Naive thymus-derived CD4-positive, alpha-beta T cell (primary cell): ENCODE measurements at places on chromosomes 6 and 20.

GRCh38 chr6:51292659-51293058 lies 474.0 kb downstream of the TFAP2B start:
- DNase-seq, result no peak

GRCh38 chr20:12434672-12435071 lies 517.0 kb downstream of the BTBD3 start:
- no peak for DNase-seq

DNA sequence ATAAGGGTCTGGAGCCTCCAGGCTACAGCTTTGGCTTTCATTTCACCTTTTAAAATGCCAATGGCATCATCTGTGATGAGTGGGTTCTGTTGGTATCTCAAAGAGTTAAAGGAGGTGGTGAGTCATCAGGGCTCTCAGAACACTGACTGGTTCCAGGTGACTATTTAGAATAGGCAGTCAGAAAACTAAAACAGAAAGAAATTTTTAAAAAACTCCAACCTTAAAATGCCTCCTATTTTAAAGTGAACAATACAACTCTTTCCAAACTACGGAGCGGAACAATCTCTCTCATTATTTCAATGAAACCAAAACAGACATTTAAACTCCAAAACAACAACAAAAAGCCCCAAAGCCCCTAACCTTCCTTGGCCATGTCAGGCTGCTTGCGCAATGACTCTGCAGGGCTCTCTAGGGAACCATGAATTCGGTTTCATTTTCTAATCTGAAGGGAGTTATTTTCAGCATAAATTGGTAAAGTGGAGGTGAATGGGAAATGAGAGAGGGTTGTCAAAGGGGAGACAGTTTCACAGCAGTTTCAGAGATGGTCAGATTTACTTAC lies 194.9 kb downstream of the KIF6 start:
- no peak for DNase-seq

DNA sequence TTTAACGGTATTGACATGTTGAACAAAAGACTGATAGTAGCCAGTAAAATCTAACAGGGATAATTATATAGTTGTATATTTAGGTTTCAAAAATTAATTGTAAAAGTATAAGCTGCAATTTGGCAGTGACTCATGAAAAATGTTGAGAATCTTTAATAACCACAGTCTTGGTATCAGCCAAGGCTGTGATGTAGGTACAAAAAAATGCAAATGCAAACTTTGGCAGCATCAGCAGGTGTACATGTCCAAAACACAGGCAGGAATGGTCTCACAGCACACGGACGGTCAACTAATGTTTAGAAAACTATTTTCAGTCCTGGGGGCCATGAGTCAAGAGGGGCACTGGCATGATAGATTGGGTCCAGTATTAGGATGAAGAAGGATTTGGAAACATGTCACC lies 58.5 kb upstream of the BEND3 start:
- no peak for DNase-seq

- no peak for DNase-seq
These were observed 871.6 kb upstream of the GJE1 start for GRCh38 chr6:141261016-141261671.

GRCh38 chr6:133170602-133171001 lies 70.6 kb upstream of the EYA4 start:
- DNase-seq, result no peak

DNA sequence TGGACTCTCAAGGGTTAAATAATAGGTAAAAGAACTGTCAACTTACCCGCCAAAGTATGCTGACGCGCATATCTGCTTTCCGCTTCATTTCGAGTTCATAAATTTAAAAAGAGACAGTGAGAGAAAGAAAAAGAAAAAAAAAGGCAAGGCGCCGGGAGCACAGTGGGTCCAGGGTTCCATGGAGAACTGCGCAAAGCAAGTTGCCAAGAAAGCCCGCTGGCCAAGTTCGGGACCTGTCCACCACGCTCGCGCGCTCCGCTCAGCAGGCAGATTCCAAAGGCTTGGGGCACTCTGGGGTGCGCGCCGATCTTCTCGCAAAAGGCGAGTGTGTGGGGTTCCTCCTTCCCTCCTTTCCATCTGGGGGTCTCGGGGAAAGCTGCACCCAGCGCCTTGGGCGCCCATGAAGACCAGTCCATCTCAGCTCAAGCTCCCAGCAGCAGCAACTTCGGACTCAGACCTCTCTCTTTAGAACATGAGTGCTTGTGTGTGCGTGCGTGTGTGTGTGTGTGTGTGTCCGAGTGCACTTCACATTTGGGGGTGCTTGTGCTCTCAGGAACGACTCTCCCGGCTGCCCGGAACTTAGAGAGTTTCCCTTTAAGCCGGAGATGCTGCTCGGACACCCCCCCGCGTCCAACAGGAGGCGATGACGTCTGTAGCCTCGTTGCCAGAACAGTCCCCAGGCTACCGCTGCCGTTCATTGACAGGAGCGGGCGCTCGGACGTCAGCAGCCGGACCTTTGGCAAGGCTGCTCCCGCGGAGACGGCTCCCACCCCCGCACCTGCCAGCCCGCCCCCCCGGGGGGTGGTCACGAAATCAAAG lies 180.0 kb downstream of the TBXT start:
- no peak for DNase-seq

GRCh38 chr6:114714836-114715507 lies 372.1 kb upstream of the HS3ST5 start:
- no peak for DNase-seq

DNA sequence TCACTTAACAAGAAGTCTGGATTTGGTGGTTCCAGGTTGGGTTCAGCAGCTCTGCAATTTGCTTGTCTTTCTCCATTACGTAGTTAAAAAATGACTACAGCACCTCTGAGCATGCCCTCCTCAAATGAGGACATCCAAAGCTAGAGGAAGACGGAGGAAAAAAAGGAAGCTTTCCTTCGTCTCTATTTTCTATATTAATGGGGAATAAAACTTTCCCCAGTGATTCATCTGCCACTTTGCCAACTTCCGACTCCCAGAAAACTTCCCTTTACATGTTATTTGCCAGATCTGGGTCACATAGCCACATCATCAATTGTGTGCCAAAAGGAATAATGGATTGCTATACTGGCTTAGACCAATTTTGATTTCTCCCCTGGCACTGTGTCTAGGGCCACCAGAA lies 69.5 kb downstream of the ZFAND3 start:
- no peak for DNase-seq

DNA sequence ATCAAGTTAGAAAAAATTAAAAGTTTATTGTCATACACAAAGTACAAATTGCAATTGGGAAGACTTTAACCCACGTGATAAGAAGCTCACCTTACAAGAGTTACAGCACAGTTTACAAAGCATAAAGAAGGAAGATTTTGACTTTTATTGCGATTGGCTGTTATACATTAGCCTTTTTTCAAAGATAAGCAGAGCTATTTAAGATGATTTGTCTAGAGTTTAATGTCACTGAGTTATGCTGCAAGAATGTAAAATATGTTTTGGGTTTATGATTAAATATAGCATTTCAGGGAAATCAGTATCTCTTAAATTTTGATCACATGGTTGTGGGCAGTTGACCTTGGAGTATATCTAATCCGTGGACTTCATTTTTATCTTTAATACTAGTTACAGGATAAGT lies 664.2 kb upstream of the PTCHD4 start:
- no peak for DNase-seq

DNA sequence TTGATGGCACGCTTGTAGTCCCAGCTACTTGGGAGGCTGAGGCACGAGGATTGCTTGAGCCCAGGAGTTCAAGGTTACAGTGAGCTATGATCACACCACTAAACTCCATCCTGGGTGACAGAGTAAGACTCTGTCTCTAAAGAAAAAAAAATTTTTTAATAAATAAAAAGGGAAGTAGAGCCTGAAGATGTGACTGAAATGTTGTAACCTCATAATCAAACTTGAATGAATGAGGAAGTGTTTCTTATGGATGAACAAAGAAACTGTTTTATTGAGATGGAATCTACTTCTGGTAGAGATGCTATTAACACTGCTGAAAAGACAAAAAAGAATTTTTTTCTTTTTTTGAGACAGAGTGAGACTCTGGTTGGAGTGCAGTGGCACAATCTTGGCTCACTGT lies 6.7 kb downstream of the MAK start:
- no peak for DNase-seq

GRCh38 chr6:34969662-34970265 lies 80.7 kb downstream of the ANKS1A start:
- DNase-seq, result no peak

GRCh38 chr6:36863670-36864540 lies 10.7 kb downstream of the PPIL1 start:
- no peak for DNase-seq

DNA sequence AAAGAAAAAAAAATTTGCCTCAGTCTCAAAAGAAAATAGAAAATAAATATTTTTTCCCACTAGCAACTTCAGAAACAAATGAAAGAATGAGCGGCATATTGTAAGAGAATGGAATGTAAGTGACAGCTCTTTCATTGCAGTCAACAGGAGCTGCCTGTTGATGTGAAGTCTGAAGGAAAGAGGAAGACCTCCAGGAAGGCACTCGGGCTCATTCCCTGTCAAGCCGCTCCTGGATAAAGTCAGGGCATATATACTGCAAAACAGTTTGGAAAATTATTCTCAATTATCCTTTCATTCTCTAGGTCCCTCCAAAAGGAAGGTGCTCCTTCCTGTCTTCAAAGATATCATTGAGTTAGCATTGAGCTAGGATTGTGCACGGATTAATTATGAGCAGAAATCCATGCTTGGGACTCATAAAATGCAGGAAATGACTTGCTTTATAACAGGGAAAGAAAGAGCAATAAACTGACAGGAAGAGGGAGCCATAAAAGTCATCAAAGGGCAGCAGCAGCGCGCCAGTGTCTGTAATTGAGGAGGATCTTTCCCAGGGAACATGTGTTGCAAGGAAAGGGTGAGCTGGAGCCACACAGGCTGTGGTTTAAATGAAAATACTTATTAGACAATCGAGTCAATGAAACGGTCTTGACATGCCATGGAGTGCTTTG lies 218.2 kb downstream of the C6orf118 start:
- DNase-seq, result no peak

DNA sequence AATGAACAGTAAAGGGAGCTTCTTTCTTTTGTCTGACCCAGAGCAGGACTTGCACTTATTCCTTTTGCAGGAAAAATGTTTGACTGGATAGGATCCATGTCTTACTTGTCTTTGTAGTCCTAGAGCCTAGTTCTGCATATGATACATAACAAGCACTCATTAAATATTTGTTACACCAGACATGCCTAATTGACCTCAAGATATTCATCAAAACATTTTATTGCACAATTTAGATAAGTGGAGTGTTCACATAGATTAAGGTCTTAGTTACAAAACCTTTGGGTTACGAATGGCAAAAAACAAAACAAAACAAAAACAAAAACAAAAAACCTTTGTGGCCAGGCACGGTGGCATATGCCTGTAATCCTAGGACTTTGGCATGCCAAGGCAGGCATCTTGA lies 735.8 kb upstream of the NRSN1 start:
- DNase-seq, result no peak

- DNase-seq, result no peak
These were observed 12.7 kb upstream of the TRAF3IP2 start for GRCh38 chr6:111618407-111618806.

GRCh38 chr20:52190437-52191131 lies 995 bp downstream of the ZFP64 start:
- peak; percentile 30 for DNase-seq

DNA sequence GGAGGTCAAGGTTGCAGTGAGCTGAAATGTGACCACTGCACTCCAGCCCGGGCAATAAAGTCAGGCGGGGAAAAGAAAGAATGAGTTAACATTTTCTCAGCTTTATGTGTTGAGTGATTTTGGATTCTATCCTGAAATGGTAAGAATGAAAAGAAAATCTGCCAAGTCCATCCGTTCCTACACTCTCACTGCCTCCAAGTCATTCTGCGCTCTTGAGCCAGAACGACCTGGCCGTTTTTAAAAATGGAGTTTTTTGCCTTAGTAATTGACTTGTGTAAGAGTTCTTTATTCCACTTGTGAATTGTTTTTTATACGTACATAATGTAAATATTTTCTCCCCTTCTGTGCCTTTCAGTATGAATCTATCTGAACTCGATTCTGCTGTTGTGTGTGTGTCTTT lies 28.7 kb downstream of the DNAJC5 start:
- no peak for DNase-seq

DNA sequence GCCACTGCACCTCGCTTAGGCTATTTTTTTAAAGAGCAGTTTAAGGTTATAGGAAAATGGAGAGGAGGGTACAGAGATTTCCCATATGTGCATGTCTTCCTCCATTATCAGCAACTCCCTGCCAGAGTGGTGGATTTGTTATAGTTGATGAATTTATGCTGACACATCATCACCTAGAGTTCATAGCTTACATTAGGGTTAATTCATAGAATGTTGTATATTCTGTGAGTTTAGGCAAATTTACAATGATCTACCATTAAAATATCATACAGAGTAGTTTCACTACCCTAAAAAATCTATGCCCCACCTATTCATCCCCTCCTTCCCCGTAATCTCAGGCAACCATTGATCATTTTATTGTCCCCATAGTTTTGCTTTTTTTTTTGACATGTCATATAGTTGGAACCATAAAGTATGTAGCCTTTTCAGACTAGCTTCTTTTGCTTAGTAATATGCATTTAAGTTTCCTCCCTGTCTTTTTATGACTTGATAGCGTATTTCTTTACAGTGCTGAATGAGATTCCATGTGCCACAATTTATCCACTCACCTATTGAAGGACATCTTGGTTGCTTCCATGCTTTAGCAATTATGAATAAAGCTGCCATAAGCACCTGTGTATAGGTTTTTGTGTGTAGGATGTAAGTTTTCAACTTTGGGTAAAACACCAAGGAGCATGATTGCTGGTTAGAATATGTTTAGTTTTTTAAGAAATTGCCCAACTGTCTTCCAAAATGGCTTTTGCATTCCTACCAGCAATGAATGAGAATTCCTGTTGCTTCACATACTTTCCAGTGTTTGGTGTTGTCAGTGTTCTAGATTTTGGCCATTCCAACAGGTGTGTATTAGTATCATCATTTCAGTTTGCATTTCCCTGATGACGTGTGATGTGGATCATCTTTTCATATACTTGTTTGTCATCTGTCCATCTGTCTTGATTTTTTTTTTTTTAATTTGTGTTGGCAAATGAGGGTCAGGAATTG lies 60.2 kb downstream of the NCOA3 start:
- DNase-seq, result no peak

GRCh38 chr6:151131324-151132007 lies 108.3 kb upstream of the AKAP12 start:
- no peak for DNase-seq

- no peak for DNase-seq
These were observed 322.9 kb downstream of the SAMD5 start for GRCh38 chr6:147831356-147831755.

DNA sequence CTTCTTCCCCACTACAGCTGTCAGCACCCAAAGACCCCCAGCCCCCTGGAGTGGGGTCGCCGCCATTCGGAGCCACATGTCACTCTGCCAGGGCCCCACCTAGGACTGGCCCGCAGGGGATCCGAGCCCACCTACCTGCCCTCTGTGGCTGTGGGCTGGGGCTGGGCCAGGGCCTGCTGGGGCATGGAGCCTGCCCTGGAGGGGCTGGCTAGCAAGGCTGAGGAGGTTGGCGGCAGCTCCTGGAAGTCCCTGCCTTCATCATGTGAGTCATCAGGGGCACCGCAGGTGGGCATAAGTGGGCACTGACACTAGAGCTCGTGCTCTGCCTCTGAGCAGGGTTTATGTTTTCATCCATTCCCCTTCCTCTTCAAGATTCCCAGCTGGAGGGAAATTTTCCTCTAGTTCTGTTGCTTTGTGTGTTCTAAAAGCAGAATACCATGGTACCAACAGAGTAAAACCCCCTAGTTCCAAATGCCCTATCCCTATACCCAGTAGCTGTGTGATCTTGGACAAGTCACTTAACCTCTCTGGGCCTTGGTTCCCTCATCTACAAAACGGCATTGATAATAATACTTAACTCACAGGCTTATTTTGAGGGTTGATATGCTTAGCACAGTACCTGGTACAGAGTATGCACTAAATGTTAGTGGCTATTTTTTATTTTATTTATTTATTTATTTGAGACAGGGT lies 8.7 kb upstream of the FANCE start:
- no peak for DNase-seq
